ENCODE measurements at places on chromosomes 5 and 9.

GRCh38 chr9:114761523-114761922 is 44.3 kb downstream of the TNFSF15 start:
- DNase-seq, result no peak

GRCh38 chr5:80238097-80238496 is 17.8 kb downstream of the SERINC5 start:
- DNase-seq, result no peak

- DNase-seq, result no peak
Observed at GRCh38 chr9:19342947-19343346, 37.1 kb downstream of the RPS6 start.

DNA sequence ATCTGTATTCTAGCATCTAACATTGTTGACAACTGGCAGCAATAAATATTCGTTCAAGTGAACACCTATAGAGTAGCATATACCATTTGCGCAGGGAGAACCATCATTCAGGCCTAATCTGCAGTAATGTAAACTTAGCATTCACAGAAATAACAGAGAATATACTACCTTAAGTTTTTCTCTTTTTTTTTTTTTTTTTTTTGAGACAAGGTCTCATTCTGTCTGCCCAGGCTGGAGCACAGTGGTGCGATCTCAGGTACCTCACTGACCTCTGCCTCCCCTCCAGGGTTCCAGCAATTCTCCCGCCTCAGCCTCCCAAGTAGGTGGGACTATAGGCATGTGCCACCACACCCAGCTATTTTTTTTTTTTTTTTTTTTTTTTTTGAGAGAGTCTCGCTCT is 12.1 kb downstream of the UBAP2 start:
- DNase-seq, result no peak

GRCh38 chr9:38445154-38446043 is 21.1 kb upstream of the IGFBPL1 start:
- no peak for DNase-seq

GRCh38 chr9:117783828-117784227 is 79.6 kb downstream of the TLR4 start:
- DNase-seq, result peak; percentile 2

- no peak for DNase-seq
Observed at GRCh38 chr9:90991953-90992352, 190.3 kb downstream of the SYK start.

GRCh38 chr5:57841676-57842363 is 359.2 kb upstream of the ACTBL2 start:
- DNase-seq, result no peak

DNA sequence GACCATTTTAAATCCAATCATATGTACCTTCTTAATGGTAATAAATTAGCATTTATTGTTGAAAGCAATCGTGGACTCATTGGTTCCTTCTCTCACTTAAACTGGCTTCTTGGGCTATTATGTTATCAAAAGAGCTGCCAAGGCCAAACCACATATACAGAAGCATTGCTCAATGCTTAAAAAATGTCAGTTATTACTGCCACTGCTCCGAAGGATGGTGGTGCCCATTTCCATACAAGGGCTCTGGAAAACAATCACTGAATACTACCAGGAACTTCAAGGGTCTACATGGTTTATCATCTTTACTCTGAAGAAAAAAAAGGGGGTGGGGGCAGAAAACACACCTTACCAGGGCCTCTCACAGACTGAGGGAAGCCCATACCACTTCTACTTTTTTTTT is 104.3 kb downstream of the GNAQ start:
- no peak for DNase-seq

DNA sequence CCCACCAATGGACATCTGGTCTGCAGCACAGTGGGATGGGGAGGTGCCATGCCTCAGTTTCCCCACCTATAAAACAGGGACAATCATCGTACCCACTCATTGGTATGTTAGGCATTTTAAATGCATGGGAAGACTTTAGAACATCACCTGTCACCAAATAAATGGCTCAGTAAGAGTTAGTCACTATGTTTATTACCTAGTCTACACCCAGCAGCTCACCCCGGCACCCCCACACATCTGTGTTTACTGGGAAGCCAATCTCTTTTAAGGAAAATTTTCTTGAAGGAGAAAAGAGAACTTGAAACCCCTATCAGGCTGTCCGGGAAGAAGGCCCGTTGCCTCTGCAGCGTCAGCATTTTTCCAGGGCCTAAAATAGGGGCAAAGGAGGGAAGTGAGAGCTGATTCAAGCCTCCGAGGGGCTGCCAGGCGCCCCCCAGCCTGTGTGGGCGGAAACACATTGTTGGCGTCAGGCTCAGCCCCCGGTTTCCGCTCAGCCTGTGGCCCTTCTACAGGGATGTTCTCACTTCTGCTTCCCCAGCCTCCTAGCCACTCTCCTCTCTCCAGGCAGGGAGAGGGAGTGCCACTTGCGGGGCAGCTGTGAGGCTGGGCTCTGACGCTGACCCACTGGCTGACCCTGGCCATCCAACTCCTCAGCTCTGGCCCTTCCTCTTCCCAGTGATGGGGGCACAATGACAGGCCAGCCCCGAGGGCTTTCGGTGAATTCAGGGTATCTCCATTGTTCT is 4.6 kb downstream of the CSF1R start:
- no peak for DNase-seq

DNA sequence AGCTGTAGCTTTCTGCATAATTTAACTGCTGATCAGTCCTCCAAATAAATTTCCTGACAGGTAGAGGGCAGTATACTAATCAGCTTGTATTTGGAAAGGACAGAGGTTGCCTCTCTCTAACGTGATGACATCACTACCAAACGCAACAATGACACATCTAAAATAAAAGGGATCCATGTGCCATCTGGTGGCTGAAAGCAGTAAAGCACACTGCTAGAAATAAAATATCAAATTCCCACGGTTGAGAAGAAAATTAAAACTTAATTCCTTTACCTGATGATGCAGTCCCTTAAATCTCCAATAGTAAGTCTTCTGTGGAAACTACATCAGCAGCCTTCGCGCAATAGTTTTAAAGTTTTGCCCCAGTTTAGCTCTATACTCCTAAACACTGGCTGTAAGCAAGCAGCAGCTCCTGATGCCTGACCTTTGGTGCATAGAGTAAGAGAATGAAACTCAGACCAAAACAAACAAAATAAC is 54.5 kb downstream of the DIAPH1 start:
- DNase-seq, result peak; percentile 52

DNA sequence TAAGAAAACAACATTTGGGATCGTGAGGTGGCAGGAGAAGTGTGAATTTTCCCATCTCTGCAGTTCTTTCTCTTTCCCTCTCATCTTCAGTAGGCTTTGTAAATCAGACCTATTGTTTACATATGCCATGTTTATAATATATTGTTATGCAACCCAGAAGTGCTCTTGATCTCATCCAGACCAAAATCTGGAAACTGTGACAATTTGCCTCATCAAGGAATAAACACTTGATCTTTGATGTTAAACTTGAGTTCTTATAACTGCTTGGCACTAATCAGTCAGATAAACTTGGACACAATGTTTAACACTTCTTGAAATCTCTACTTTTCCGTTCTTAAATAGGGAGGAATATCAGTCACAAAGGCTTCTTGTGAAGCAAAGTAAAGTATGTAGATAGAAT is 384.7 kb downstream of the DMRT2 start:
- DNase-seq, result no peak

GRCh38 chr5:151895660-151896030 is 29.0 kb downstream of the GLRA1 start:
- no peak for DNase-seq

DNA sequence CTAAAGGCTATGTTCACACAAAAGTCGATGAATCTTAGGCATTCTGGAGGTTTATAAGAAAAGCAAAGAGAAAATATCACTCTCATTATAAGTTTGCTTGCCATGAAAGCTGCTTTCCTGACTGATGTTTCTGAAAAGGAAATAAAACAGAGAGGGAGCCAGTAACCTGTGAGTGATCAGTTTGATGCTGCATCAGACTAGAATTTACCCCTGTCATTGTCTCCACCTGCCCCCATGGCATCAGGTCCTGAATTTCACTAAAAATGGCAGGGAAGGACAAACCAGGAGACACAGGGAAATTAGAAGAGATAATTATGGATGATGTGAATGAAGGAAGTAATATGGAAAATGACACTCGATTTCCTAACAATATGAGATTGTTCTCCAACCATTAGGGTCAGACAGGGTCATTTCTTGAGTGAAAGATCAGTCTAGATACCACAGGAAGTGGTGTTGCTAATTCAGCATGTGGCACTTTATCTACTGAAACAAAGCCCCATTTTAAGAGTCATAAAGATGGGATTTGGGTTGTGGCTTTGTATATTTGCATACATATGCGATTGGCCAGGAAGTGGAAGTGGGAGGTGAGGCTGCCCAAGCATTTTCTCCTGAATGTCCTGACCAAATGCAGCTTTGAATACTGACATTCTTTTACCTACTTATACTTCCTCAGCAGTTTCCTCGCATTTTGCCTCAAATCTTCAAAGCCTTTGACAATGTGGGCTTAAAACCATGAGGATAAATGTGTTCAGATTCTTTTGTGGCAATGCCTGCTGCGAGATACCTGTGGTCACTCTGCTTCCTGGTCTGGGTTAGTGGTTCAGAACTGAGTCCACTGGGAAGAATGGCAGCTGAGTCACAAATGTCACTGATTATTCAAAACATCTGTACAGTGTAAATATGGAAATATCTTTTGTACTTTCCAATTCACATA is 29.7 kb downstream of the MEGF10 start:
- no peak for DNase-seq

DNA sequence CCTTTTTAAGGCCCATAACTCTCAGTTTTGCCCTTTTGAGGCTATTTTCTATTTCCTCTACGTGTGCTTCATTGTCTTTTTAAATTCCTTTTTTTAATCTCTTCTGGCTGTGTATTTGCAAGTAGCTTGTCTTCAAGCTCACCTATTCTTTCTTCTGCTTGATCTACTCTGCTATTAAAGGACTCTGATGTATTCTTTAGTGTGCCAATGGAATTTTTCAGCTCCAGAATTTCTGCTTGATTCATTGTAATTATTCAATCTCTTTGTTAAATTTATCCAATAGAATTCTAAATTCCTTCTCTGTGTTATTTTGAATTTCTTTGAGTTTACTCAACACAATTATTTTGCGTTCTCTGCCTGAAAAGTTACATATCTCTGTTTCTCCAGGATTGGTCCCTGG is 178.7 kb downstream of the FAM170A start:
- DNase-seq, result no peak

- DNase-seq, result peak; percentile 38
Observed at GRCh38 chr5:7869474-7870136, 657 bp downstream of the MTRR start.

GRCh38 chr5:167057665-167058064 is 1233.8 kb upstream of the WWC1 start:
- DNase-seq, result no peak

- DNase-seq, result no peak
Observed at GRCh38 chr9:113475992-113476391, 12.5 kb downstream of the RGS3 start.

DNA sequence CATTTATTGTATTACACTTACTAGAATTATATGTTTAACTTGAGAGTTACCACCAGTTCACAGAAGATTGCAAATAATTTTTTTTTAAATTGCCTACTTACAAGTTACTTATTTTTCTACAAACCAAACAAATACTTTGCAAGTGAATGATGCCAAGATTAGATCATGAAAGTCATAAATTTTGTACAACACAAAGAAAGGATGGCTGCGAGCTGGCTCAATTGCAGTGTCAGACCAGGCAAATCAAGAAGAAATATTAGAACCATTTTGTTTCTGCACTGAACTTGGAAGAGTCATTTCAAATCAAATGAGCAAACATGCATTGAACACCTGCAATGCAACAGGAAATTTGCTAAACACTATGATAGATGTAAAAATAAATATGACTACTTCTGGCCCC is 97.3 kb downstream of the PLCXD3 start:
- DNase-seq, result no peak

DNA sequence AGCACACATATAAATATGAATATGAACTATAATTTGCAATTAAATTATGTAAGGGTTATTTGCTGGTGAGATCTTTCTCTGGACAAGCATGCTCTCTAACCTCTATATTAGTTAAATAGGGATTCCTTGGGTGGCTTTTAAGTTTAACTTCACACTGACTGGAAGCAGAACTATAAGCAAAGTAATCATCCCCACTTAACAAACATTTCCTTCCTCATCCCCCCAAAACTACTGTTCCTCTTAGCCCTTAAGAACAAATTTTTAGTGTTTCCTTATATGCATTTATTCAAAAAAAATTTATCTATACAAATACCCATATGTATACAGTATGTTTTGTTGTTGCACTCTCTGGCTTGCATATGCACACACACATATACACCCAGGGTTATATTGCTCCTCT is 512.1 kb upstream of the MEF2C start:
- DNase-seq, result no peak

DNA sequence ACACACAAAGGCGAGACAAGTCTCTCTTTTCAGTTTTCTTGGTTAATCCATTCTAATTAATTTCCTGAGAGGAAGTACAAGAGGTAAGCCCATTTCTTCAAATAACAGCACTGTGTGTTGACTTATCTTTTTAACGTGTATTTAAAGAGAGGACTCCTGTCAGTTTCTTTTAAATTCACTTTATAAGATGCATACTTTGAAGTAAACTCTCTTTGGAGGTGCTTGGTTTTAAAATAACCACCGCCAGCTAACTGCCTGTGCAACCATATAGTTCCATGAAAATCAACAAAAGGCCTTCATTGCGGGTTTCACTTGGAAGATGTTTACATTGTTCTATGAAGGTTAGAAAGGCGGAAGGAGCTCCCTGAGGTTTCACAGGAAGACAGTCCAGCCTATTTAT is 13.1 kb upstream of the SERINC5 start:
- DNase-seq, result no peak

- no peak for DNase-seq
Observed at GRCh38 chr5:43174586-43174985, 17.4 kb upstream of the NIM1K start.

- DNase-seq, result no peak
Observed at GRCh38 chr5:75048457-75048953, 3.9 kb downstream of the GCNT4 start.

- DNase-seq, result no peak
Observed at GRCh38 chr5:31861601-31862000, 222.7 kb downstream of the PDZD2 start.

GRCh38 chr9:33125461-33125860 is 41.7 kb downstream of the B4GALT1 start:
- DNase-seq, result no peak

- DNase-seq, result peak; percentile 56
Observed at GRCh38 chr9:447230-448025, 232.8 kb downstream of the DOCK8 start.

DNA sequence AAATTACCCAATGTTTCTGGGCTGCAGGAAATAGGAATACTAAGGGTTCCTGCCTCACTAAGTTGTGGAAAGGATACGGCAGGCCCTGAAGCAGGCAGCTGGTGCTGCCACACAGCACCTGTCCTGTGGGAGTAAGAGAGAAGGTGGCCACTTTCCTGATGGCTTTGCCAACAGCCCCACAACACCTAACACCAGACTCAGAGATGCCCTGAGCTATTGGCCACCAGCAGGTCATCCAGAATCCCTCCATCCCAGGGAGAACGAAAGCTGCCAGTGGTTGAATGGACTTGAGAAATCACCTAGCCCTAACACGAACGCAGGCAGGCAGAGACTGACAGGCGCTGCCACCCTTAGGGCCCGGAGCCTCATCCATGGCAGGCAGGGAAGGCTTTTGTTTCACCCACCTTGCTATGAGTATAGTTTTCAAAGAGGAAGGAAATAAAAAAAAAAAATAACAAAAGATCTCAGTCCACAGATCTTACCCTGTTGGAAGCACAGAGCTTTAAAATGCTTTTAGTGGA is 82.2 kb downstream of the DCP2 start:
- DNase-seq, result no peak
